ENCODE measurements at places on chromosomes 3 and 15. TPM values are rescaled to one million over a fixed set of nuclear protein-coding genes. Genes with fewer than 3 reads are reported as not detected.
A peak's percentile ranks its signal among the peaks of the same experiment; 100 is the strongest.

DNA sequence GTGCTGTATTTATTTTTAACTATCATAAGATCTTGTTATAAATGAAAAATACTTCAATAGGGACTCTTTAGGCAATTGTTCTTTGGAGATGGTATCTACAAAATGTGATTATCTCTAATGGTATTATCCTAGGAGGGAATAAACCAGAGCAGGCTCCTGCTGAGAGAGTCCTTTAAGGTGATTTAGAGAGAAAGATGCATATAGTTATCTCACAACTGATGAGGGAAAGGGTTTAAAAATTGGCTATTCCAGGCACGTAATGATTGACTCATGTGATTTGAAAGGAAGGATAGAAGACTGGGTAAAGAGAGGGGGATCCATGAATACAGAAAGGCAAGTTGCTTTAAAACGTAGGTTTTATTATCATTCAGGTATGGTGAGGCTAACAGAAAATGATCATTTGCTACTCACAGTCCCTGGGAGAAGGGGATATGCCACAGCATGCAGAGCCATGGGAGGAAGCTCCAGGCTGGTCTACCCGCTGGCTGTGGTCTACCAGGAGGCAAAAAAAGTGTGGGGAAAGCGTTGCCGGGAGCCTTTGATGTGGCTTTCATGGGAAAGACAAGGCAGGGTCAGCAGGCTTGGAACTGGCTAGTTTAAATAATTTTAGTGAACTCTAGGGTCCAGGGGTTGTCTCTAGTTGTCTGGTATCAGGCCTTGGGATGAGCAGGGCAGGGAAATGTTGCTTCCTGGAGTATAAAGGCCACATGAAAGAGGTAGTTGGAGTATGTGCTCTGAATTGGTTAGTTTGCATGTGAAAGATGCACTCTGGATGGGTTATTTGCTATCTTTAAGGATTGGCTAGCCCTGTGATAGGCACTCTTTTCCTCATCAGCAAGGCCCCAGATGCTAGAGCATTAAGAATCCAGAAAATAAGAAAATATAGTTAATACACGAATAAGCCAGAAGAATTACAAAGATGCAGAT lies 798.4 kb upstream of the GRM7 start:
- H3K4me1 ChIP-seq = no peaks in the 10 kb centered on the region
- DNase-seq = no peak
- no peak overlapping the region for H3K27ac ChIP-seq
- no peaks in the 10 kb centered on the region for H3K36me3 ChIP-seq
- no peaks in the 10 kb centered on the region for H3K27me3 ChIP-seq

Gene RASL12
- polyA plus RNA-seq = not detected

DNA sequence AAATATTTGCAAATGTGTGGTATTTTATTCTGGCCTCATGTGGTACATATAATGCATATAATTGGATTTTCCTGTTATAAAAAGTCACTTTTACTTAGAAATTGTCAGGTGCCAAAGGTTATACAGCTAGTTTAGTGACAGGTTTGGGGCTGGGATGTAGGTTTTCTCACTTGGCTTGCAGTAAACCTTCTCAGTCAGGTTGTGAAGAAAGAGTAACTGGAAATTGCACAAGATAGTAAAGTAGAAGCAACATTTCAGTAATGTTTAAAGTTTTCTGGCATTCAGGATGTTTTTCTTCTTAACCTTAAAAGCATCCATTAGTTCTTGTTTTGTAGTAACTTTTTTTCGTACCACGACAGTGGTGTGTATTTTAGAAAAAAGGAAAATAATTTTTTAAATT lies 53.9 kb downstream of the MEF2A start:
- peaks cover 10% of the 10 kb centered on the region for H3K4me1 ChIP-seq
- no peak for DNase-seq
- no peaks in the 10 kb centered on the region for H3K27me3 ChIP-seq
- no peak overlapping the region for H3K27ac ChIP-seq

Gene SSUH2
- not detected for polyA plus RNA-seq

Gene MSL2
- 42.8 TPM for polyA plus RNA-seq

Gene BUB1B
- not detected for polyA plus RNA-seq

Gene TEX9
- 0.44 TPM for polyA plus RNA-seq

Gene C15orf62
- polyA plus RNA-seq = 0.67 TPM

- H3K4me1 ChIP-seq = no peaks in the 10 kb centered on the region
- no peaks in the 10 kb centered on the region for H3K27me3 ChIP-seq
- no peak overlapping the region for H3K4me3 ChIP-seq
- DNase-seq = no peak
Measured at GRCh38 chr3:105065895-105066839, 300.5 kb upstream of the ALCAM start.

DNA sequence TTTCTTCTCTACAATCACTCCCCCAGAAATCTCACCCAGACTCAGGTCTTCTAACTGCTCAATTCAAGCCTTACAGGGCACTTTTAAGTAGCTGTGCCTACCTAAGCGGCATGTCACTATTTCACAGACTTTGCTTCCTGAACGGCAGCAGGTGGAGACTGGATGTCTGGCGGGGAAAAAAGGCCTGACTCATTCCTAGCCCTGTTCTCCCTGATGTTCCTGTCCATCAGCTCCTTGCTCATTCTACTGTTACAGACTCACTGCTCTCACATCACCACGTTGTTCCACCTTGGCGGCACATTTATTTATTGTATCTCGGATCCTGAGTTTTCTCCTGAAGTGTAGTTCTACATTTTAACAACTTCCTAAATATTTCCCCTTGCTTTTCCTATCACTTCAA lies 52.6 kb upstream of the ATP11B start:
- no peaks in the 10 kb centered on the region for H3K27me3 ChIP-seq
- H3K4me1 ChIP-seq = no peaks in the 10 kb centered on the region
- H3K27ac ChIP-seq = no peak overlapping the region
- H3K4me3 ChIP-seq = no peak overlapping the region
- no peaks in the 10 kb centered on the region for H3K36me3 ChIP-seq

DNA sequence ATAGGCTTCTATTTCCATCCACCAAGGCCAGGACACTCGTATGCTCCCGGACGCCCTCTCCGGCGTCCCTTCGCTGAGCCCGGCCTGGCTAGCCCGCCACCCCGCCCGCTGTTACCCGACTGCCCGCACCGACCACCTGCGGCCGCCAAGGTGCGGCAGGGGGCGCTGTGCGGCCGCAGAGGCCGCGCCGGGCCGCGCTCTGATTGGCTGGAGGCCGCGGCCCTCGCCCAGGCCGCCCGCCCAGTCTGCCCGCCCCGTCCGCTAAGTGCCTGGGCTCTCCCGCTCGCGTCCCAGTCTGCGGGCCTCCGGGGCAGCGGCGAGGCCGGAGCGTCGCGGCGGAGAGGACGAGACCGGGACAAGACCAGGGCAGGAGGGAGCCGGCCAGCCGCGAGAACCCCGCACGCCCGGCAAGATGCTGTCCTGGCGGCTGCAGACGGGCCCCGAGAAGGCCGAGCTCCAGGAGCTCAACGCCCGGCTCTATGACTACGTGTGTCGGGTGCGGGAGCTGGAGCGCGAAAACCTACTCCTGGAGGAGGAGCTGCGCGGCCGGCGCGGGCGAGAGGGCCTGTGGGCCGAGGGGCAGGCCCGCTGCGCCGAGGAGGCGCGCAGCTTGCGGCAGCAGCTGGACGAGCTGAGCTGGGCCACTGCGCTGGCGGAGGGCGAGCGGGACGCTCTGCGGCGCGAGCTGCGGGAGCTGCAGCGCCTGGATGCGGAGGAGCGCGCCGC lies at the start of gene SYNM:
TSS of gene SYNM (plus strand) at position 293 of the 726 bp plus-strand sequence. CDS start at position 413, 120 bp downstream.
- H3K36me3 ChIP-seq = no peaks in the 10 kb centered on the region
- H3K4me3 ChIP-seq = peak within 1 kb of the TSS; percentile 27
- peaks cover 5% of the 10 kb centered on the region for H3K27me3 ChIP-seq
- H3K27ac ChIP-seq = no peak within 1 kb of the TSS
- DNase-seq = peak; percentile 13
- no peaks in the 10 kb centered on the region for H3K4me1 ChIP-seq

- no peaks in the 10 kb centered on the region for H3K27me3 ChIP-seq
- H3K4me3 ChIP-seq = no peak overlapping the region
- H3K36me3 ChIP-seq = no peaks in the 10 kb centered on the region
Measured at GRCh38 chr3:159233734-159234133, 431.9 kb downstream of the MFSD1 start.

DNA sequence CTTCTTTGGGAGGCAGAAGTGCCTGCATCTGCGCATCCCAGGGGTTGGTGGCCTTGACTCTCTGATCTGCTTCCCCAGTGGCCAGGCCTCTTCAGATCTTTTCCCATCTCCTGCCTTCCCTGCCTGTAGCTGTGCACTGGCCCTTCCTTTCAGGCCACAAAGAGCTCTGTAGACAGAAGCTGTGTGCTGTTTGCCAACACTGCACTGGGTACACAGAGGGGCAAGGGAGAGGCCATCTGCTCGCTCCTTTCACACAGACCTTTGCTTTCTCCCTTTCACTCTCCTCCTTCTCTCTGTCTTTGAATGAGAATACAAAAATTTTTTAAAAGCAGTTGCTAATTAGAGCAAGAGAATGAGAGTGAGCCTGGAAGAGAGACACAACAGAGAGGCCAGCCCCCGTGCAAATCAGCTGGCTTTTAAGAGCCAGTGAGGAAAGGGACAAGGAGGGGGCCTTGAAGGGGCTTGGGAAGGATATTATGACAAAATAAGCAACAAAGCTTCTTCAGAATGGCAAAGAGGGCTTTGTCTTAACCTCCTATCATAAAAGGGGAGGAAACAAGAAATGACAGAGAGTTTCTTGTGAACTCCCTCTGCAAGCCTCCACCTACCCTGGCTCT lies 170.9 kb downstream of the EPHB1 start:
- no peak overlapping the region for H3K4me3 ChIP-seq
- H3K27me3 ChIP-seq = no peaks in the 10 kb centered on the region
- no peak overlapping the region for H3K27ac ChIP-seq
- H3K36me3 ChIP-seq = no peaks in the 10 kb centered on the region
- no peaks in the 10 kb centered on the region for H3K4me1 ChIP-seq

DNA sequence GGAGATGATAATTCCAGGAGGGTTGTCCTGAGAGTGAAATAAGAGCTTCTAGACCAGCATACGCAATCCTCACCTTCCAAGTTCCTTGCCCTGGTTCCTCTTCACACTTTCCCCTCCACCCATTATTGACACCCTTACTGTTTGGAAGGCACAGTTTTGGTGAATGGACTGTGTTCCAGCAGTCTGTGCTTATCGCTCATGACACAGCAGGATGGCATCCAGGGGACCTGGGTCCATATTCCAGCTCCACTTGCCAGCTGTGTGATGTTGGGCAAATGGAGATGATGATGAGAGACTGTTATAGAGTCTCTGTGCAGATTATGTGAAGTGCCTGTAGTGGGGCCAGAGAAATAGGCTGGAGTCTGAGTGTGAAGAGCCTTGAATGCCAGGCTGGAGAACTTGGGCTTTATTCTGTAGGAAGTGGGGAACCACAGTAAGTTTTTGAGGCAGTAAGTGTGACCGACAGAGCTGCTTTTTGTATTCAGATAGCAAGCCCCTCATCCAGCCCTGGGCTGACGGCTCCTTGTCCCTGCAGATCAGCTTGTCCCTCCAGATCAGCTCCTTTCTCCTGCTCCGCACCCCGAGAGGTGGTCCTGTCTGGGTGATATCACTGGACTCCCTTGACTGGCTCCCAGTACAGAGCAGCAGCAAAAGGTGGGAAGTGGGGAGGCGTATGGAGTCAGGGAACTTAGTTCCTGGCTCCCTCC lies 8.1 kb downstream of the KBTBD13 start:
- H3K27me3 ChIP-seq = no peaks in the 10 kb centered on the region
- H3K36me3 ChIP-seq = no peaks in the 10 kb centered on the region
- H3K27ac ChIP-seq = no peak overlapping the region

- H3K27me3 ChIP-seq = no peaks in the 10 kb centered on the region
- no peak overlapping the region for H3K4me3 ChIP-seq
- no peak for DNase-seq
- H3K36me3 ChIP-seq = no peaks in the 10 kb centered on the region
- no peaks in the 10 kb centered on the region for H3K4me1 ChIP-seq
Measured at GRCh38 chr3:62367763-62368195, 5.6 kb downstream of the FEZF2 start.

Gene GPR149
- polyA plus RNA-seq = not detected

DNA sequence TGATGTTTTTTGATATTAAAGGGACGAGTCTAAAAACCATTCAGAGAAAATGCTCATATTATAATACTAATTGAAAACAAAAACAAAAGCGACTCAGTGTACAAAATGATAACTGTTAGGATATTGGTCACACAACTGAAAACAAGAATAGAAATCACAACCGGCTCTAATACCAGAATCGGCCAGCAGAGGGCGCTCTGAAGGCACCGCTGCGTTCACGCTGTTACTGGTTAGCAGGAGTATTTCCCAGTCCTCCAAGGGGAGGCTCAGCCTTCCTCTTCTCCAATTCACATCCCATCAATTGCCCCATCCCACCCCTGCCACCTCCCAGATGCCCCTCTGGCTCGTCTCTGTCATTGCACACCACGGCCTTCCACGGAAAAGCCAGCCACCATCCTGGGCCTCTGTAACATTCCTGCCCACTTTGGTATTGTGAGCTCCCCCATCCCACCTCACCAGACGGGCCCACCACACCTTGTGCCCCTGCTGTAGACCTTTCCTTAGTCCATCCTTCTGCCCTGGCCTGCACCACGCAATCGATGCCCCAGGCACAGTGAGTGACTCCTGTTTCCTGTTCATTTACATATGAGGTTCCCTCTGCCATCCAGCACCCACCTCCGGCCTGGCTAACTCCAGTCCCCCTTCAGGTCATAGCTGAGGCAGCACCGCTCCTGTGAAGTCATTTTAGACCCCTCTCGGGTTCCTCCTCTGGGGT lies 8.5 kb downstream of the FAM107A start:
- H3K36me3 ChIP-seq = no peaks in the 10 kb centered on the region
- H3K4me3 ChIP-seq = no peak overlapping the region
- H3K4me1 ChIP-seq = no peaks in the 10 kb centered on the region
- DNase-seq = peak; percentile 16

GRCh38 chr3:32869513-32870047 lies 51.8 kb downstream of the TRIM71 start:
- no peak for DNase-seq
- H3K27ac ChIP-seq = no peak overlapping the region
- no peaks in the 10 kb centered on the region for H3K27me3 ChIP-seq
- no peaks in the 10 kb centered on the region for H3K4me1 ChIP-seq
- H3K4me3 ChIP-seq = no peak overlapping the region

DNA sequence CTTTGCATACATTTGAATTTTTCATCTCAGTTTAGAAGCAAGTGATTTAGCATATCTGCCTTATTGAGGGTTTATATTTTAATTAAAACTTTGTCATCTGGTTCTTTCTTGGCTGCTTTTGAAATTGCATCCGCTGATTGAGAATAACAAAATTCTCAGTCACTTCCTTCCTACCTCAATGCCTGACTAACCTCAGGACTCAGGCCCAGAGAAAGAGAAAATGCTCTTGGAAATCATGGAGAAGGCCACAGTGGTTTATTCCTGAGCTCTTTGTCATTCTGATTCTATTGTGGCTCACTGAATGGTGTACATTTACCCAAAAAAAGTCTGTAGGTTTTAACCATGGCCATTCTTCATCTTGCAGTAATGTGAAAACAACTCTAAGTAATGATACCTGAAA lies 533.9 kb downstream of the TBL1XR1 start:
- H3K36me3 ChIP-seq = no peaks in the 10 kb centered on the region
- DNase-seq = no peak
- no peaks in the 10 kb centered on the region for H3K4me1 ChIP-seq
- H3K27me3 ChIP-seq = no peaks in the 10 kb centered on the region
- H3K4me3 ChIP-seq = no peak overlapping the region

DNA sequence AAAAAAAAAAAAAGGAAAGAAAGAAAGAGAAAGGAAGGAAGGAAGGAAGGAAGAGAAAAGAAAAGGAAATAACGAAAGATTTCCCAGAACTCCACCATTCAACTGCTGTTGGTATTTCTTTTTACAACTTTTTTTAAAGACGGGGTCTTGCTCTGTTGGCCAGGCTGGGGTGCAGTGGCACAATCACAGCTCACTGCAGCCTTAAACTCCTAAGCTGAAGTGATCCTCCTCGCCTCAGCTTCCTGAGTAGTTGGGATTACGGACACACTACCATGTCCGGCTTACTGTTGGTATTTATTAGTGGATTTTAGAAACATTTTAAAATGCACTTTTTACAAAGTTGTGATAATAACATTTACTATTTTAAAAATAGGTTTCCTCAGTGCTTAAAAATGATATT lies 15.0 kb upstream of the USP3 start:
- H3K36me3 ChIP-seq = no peaks in the 10 kb centered on the region
- no peak for DNase-seq
- peaks cover 44% of the 10 kb centered on the region for H3K4me1 ChIP-seq
- H3K27me3 ChIP-seq = no peaks in the 10 kb centered on the region
